ENCODE measurements at places on chromosomes 1 and 21.

DNA sequence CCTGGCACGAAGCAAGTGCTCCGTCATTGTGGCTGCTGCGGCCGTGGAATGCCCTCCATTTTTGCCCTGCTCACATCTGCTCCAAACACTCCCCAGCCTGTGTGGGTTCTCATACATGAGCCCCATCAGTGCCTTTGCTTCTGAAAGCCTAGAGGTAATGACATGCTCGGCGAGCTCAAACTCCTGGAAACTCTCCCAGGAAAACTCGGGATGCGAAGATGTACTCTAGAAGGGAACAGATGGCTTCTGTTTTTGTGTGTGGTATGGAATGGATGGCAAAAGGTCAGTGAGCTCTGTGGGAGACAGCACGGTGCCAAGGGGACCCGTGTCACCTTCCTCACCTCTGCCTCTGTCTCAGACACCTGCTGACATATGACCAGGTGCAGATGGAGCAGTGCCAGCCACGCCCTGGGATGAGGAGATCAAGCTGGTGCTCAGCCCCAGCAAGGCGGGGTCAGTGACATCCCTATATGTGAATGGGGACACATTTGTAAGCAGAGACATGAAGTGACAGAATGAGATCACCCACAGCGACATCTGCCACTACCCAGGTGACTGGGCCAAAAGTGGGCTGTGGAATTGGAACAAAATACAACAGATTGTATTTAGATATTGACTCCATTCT lies 84.1 kb upstream of the COX20 start:
- no peak for DNase-seq

- DNase-seq = no peak
Measured at GRCh38 chr1:169653873-169654272, 23.9 kb upstream of the SELP start.

DNA sequence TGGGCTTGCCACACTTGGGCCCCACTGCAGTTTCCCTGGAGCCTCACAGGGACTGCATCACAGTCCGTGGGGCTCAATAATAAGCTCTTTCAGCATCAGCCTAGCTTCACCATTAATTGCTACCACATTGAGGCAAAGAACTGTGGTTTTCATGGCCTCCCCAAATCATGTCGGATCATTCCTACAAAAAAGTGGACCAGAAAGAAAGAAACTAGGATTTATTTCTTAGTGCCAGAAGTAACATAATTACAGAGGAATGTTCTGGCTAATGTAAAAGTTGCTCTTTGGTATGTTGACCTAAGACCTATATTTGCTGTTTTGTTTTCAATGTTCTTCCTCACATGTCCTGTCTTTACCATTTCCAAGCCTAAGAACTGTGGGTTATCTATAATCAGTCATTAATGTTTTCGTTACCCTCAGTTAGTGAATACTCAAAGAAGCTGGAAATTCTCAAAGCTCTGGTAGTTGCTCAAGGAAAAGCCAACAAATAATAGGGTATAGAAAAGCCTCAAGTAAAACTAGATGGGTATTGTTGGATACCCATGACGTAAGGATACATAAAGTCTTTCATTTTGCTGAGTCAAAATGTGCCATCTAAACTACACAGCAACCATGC lies 173.9 kb downstream of the LTN1 start:
- DNase-seq = no peak

- no peak for DNase-seq
Measured at GRCh38 chr1:161378014-161378413, 10.3 kb upstream of the CFAP126 start.

DNA sequence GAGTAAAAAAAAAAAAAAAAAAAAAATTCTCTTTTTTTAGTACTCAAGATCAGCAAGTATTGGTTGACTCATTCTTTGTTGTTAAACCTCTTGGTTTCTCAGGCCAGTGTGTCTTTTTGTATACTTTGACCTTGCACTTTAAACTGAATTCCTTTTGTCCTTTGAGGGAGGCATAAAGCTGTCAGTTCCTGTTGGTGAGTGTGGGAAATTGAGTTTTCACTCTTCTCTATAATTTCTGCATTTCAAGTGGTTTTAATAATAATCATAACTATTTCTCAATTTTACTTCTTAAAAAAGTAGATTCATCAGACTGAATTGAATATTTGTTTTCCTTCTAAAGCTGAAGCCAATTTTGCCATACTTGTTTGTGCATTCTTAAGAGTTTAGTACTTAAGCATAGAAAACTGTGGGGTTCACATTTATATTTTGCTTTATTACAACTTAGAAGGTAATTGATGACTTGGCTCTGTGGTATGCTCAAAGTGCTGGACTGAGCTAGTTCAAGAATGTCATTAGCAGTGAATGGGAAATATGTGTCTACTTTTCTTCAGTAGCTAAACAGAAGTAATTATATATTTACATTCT lies 43.4 kb downstream of the ITSN1 start:
- DNase-seq = no peak

Data from CD4-positive, alpha-beta T cell treated with Interleukin-21 for 1 hour (primary cell).